Activated CD8-positive, alpha-beta memory T cell treated with anti-CD3 and anti-CD28 coated beads for 48 hours (primary cell): ENCODE measurements at places on chromosomes 5 and 9.

GRCh38 chr9:101398930-101399642, 435 bp downstream of the ZNF189 start:
- no peak for DNase-seq

DNA sequence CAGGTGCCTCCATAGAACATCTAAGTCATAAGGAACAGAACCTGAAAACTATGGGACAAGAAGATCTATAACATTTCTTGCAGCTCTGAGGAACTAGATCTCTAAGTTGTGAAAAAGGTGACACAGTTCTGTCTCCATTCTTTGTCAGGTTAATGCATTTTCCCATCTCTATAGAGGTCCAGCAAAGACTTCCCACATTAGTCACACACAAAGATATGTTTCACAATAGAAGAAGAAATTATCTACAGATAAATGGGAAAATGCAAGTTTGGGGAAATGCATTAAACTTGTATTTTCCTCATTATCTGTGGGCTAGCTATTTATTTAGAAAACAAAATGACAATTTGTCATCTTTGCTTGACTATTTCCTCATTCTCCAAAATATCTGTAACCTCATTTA, 458.6 kb upstream of the PAPPA start:
- no peak for DNase-seq

GRCh38 chr9:15612962-15613361, 60.1 kb downstream of the CCDC171 start:
- no peak for DNase-seq

- DNase-seq: no peak
These were observed 105.3 kb downstream of the THBS4 start for GRCh38 chr5:80140496-80140895.

DNA sequence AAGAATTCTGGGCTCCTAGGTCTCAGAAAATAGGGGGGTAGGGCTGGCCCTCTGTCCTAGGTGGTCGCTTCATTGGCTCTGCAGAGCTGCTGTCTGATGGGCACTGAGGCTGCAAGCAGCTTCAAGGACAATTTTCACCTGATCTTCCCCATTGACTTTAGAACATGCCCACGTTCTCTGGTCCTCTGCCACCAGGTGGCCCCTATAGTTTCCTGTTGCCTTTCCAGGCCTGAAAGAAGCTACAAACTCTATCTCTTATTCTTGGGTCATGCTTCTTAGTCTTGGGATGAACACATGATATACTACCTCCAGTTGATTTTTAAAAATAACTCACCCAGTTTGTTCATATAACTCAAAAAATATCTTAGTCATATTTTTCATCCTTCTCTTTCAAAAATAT, 26.3 kb downstream of the SPZ1 start:
- DNase-seq: no peak
